ENCODE measurements at places on chromosomes 13 and 19. TPM values are rescaled to one million over a fixed set of nuclear protein-coding genes. Genes with fewer than 3 reads are reported as not detected.

Gene PLK5
- not detected for total RNA-seq

Gene CYP4F2
- not detected for total RNA-seq

Gene LILRB4
- 2.3 TPM for total RNA-seq

Gene CEACAM20
- not detected for total RNA-seq

Gene IGFL3
- not detected for total RNA-seq

Gene CACNG7
- 0.29 TPM for total RNA-seq

Gene TMEM147
- 114 TPM for total RNA-seq

Gene PRTN3
- total RNA-seq: not detected

Gene CRLF1
- total RNA-seq: not detected

Gene GNG8
- total RNA-seq: not detected

Gene FGF21
- not detected for total RNA-seq

Gene SYT5
- total RNA-seq: not detected

Gene CDC34
- 105 TPM for total RNA-seq

Gene KASH5
- total RNA-seq: not detected

Gene LILRA1
- total RNA-seq: not detected

Gene FCER2
- not detected for total RNA-seq
